ENCODE measurements at places on chromosomes 1 and 21. TPM values are rescaled to one million over a fixed set of nuclear protein-coding genes. Genes with fewer than 3 reads are reported as not detected.

The FRRS1 gene
- 2.0 TPM for polyA plus RNA-seq

The KRTAP13-2 gene
- not detected for polyA plus RNA-seq

The PLA2G2C gene
- polyA plus RNA-seq = not detected

The MTARC1 gene
- polyA plus RNA-seq = 1.3 TPM

DNA sequence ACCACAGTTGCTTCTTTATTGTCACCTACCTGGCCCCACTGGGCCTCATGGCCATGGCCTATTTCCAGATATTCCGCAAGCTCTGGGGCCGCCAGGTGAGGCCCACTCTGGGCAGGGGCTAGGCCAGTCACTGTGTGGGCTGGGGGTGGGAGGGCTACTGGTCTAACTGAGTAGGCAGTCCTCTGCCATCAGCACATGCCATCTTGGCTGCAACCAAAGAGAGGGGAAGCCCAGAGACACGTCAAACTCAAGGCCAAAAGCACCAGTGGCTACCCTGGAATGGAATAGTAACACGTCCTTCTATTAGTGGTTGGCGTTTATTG lies 4.0 kb downstream of the HCRTR1 start:
- no peak for DNase-seq

DNA sequence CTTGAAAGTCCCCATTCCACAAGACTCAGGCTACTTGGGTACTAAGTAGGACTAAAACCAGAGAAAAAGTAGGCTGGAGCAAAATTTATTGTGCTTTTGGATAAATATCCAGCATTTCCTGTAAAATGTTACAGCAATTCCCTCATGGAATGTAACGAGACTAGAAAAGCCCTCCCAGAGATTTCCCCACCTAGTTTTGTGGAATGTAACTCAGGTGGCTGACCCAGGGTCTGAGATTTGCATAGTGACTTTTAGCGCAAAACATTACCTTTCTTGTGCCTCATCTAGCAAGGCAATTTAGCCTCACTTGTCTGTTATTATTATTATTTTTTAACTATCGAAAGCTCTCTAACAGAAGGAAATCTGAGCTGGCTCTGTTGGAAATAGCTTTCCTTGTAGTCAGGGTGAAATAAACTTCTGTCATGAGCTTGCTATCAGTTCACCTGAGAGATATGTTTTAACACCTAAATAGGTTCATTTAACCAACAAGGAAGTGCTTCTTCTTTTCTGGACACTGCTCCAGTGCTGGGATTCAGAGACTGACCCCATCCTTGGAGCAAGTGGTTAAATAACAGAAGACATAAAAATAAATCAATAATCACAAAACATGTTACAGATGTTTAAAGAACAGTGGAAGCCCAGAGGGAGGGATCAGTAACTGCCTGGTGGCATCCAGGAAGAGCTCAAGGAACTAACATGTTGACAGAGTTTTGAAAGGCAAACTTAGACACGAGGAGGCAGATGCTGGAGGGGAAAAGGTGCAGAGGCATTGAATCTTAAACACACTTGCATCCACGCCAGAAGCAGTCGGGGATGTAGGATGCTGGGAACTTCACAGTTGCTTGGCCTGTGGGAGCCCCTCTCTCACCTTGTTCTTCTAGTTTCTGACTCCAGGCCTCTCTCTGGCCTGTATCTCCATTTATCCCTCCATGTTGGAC lies 68.3 kb upstream of the RHOU start:
- no peak for DNase-seq

DNA sequence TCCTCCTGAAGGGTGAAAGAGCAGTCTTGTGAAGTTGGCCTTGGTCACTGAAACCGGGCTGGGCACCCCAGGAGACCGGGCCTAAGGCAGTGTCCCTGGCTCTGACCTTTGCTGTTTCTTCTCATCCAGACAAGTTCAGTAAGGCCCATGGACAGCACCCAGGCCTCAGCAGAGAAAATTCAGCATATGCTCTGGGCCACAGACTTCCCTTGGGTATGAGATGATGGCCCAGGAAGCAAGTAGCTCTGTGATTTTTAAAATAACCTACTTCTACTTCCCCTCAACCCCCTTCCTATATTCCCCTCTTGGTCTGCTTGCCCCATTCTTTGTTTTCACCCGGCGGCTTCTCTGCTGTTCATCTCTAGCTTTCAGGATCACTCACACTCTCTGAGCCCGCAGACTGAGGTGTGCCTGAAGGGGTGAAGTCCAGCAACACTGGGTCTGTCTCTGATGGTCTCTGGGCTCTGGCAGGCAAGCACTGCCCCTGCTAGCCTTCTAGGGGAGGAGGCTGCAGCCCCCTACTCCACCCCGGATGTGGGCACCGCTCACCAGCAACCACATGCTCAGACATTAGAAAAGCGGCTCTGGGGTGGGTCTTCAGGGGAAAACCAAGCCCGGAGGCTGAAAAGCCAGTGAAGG lies 2.9 kb upstream of the GPR25 start:
- DNase-seq = no peak

DNA sequence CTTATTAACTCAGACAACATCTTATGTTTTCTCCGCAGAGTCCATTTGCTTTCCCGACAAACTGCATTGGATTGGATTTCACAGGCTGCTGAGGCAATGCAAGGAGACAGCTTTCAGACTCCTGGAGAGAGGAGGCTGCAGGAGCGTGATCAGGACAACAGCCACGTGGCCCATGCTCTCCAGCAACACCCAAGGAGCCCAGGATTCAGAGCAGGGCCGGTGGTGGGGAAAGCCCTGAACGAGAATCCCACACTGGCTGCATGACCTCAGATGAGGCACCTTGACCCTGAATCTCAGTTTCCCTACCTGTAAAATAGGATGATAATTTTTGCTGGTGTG lies 78.3 kb upstream of the NFASC start:
- no peak for DNase-seq

GRCh38 chr1:92398519-92398918 lies 88.2 kb downstream of the GFI1 start:
- no peak for DNase-seq

DNA sequence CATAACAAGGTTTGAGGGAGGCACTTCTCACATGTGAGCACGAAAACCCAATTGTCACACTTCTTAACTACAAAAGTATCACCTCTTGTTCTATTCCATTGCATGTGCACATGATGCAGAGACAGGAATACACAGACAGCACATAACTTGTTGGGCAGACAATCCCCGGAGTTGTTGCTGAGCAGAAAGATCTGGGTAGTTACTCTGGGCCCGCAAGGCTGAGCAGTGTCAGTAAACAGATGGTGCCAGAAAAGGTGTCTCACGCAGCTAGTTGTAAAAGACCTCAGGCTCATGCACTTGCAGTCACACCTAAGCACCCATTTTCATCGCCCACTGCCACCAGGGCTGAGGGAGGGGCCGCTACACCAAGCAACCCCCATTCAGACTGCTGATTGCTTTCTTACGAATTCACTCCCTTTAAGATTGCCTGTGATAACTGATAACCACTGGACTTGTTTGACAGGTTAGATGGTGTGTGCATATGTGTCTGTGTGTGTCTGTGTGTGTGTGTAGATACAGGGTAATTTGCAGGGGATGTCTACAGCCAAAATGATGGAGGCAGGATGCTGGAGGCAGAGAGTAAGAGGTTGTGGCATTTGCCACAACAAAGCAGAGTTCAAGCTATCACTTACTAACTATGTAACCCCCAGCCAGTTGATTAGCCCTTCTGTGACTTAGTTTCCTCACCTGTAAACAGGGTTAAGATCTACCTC lies 4.2 kb downstream of the LGR6 start:
- no peak for DNase-seq

- peak; percentile 60 for DNase-seq
Measured at GRCh38 chr1:218351391-218352074, 6.4 kb downstream of the TGFB2 start.

DNA sequence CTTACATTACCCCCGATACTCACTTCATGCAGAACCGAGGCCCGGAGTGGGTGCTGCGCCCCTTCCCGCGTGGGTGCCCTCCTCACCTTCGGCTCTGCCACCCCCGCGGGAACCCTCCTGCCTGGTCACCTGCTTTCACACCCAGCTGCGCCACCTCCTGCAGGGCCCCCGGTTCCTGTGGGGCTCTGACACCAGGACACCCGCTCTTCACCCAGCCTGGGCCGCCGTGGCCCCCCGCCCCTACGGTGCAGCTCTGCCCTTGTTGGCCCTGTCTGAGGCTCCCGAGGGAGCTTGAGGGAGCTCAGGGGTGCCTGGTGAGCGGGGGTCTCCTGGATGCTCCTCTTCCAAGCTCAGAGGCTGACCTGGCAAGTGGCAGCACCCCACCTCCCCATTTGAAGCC lies 19.0 kb downstream of the RRP1 start:
- no peak for DNase-seq

GRCh38 chr1:240387051-240387450 lies 224.9 kb downstream of the GREM2 start:
- DNase-seq = no peak

DNA sequence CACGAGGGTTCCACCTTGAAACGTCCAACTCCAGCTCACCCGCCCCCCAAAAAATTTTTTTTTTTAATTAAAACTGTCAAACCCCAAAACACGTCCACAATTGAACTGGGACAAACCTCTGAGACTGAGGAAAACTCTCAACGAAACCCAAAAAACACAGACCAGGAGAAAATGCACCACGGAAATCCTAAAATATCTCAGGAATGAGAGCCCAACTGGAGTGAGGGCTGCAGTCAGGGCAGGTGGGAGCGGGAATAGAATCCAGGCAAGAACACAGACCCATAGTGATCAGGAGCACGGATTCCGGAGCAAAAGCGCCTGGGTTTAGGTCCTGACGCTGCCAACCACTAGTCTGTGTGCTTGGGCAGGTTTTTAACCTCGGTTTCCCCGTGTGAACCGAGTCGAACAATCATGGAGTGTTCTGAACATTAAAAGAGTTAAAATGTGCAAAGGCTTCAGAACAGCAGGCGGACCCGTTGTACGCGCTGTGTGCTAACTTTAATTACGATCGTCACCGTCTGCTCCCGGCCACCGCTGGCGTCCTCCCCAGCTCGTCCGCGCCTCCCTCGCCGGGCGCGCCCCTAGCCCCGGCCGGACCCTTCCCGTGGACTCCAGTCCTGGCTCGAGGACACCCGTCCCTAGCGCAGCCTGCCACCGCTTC lies 624 bp downstream of the ARHGAP29 start:
- peak; percentile 58 for DNase-seq

DNA sequence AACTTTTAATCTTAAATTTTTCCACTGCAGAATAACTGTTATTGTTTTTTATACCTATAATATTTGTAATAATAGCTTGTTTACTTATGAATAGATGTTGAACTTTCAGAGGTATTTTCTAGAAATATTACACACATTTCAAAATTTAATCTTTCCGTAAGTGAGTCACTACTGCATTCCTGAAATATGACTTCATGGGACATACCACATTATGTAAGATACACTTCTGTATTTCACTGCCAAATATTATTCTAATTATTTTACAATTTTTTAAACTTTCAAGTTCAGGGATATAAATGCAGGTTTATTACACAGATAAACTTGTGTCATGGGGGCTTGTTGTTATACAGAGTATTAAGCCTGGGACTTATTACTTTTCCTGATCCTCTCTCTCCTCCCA lies 2220.5 kb downstream of the NCAM2 start:
- no peak for DNase-seq

DNA sequence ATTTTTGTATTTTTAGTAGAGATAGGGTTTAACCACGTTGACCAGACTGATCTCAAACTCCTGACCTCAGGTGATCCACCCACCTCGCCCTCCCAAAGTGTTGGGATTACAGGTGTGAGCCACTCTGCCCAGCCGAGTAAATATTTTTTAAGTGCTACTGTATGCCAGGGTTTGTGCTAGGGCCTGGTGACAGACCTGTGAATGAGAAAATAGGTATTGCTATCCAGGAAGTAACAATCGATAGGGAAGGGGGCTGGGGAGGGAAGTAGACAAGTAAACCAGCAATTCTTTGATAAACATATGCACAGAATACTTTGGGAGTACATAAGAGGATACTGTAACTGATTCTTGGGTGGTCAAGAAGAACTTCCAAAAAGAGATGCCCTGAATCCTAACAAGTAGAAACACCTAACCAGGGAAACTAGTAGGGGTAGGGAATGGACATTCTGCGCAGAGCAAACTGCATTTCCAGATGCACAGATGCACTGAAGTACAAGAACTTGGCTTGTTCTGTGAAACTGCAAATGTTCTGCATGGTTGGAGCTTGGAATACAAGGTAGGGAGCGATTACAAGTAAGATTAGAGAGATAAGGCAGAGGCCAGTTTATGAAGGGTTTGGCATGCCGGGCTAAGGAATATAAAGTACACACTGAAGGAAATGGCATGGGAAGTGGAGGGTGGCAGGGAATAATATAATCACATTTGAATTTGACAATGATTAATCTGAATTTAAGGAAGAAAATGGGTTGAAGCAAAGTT lies 19.0 kb upstream of the DOCK7 start:
- DNase-seq = no peak

DNA sequence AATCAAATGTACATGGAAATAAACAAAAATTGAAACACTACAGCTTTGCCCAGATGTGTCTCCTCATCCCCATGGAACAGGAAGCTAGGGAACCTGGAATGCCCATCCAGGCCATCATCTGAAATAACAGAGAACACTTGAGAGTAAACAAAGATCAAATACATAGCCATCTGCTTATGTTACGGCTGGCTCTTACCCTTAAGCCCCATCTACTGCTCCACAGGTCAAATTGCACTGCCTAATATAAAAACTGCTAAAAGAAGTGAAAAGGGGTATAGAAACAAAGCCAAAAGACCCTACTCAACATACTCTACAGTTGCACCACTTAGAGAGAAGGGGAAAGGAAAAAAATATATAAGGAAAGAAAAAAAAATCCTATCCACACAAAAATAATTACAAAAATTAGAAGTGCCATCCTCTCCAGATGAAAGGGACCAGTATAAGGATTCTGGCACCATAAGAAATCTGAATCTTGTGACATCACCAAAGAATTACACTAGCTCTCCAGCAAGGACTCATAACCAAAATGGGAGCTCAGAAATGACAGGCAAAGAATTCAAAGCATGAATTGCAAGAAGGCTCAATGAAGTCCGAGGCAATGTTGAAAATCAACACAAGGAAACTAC lies 26.9 kb downstream of the OR6Y1 start:
- DNase-seq = no peak

GRCh38 chr1:77739235-77739634 lies 20.4 kb downstream of the USP33 start:
- no peak for DNase-seq

DNA sequence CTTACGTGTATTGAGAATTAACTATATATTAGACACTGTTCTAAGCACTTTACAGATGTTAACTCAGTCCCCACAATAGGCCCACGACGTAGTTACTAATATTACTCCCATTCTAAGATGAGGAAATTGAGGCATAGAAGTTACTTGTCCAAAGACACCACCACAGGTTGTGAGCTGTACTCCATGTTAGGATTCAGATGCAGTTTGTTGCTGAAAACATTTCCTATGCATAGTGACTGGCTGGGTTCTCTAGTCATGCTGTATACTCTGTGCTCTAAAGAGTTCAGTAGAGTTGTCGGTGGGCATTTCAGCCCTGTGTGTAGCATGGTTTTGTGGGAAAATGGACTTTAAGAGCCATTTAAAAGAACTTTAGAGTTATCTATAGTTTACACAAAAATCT lies 65.2 kb downstream of the GPR137B start:
- DNase-seq = no peak

DNA sequence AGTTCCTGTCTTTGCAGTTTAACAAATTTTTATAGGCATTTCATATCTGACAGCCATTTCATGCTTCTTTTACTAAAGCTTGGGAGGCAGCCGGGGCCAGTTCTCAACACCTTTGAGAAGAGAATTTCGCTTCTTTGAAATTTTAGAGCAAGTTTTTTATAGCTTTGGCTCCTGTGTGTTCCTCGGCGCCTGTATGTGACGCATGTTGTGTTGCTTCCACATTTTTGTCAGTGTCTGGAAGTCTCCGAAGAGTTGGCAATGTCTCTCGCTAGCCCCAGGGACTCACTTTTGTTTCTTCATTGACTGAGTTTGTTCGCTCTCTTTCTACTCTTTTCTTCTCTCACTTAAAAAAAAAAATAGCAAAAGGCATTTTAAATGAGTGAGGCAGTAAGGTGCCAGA lies 386.9 kb upstream of the PLXNA2 start:
- no peak for DNase-seq

All from aorta (tissue), 5 donors.